ENCODE measurements at places on chromosomes 7 and 10.

GRCh38 chr10:18822156-18822555, 162.9 kb downstream of the ARL5B start:
- DNase-seq: no peak

DNA sequence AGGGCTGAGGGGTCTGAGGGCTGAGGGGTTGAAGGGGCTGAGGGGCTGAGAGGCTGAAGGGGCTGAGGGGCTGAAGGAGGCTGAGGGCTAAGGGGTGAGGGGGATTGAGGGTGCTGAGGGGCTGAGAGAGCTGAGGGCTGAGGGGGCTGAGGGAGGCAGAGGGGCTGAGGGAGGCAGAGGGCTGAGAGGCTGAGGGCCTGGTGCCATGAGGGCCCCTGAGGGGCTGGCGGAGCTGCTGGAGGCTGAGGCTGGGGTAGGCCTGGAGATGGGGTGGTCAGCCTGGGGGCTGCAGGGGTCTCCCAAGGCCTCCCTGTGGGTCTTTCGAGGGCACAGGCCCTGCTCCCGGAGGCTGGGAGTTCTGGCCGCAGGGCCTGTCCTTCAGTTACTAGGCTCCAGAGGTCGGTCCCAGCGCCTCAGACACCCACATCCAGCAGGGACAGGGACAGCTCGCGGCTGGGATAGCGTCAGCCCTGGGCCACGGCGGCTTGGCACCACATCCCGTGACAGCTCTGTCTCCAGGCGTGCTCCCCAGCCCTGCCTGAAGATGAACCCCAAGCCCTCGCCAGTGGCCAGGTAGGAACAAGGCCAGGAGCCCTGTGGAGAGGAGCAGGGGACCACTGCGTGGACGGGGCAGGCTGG, 16.9 kb downstream of the MYO1G start:
- no peak for DNase-seq

DNA sequence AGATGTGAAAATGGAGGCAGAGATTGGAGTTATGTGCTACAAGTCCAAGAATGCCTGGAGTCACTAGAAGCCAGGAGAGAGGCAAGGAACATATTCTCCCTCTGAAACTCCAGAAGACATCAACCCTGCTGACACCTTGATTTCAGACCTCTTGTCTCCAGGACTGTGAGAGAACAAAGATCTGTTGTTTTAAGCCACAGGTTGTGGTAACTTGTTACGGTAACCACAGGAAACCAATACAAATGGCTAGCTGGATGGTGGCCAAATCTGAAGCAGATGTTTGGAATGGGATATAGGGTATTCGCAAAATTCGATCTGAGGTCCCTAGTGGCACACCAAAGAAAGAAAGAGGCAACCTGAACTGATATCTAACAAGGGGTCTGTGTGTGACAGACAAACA, 129.0 kb downstream of the HERPUD2 start:
- DNase-seq: no peak

DNA sequence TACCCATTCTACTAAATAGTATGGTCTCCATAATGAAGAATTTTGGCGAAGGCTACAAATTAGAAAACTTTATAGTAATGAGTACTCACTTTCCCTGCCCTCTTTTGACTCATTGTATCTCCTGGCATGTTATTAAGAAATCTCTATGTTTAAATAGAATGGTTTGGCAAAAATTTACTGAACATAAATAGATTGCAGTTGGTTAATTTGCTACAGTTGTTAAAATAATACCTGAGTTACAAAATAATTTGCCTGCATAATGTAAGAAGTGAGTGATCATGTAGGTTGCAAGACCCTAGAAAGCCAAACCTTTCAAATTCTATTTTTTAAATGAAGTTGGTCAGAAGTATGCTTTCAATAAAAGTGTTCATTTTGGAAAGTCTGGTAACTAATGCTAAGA, 176.8 kb upstream of the AHR start:
- no peak for DNase-seq

- DNase-seq: no peak
These were observed 3.1 kb downstream of the VAX1 start for GRCh38 chr10:117135026-117135372.

GRCh38 chr10:29377333-29377961, 88.6 kb downstream of the LYZL1 start:
- peak; percentile 45 for DNase-seq

DNA sequence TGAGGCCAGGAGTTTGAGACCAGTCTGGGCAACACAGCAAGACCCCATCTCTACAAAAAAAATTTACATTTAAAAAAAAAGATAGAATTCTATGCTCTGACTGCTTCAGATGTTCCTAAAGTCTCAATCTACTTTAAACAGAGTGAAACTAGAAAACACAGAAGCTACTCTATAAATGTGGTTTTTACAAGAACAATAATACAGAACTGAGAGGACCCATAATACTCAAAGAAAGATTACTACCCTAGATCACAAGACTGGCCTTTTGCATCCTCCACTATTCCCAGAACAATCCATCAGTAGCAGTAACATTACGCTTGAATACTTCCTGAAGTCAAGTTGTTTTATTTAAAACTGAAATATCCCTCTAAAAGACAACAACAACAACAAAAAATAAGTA, 119.4 kb downstream of the ZFAND4 start:
- no peak for DNase-seq

DNA sequence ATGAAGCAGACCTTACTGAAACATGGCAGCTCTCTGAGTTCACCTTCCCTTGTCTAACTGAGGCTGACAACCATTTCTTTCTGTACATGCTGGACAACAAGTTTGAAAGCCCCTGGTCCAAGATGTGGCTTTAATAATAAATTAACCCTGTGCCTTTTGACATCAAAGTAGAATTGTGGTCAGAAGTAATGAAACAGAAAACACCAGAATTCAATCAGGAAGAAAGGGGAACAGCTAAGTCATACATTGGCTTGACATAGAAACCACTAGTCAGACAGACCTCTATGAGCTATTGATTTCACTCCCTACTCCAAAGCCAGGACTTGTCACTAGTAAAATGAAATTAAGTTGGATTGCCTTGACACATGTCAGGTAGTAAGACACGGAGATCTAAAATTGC, 175.2 kb upstream of the ASAH2 start:
- no peak for DNase-seq

DNA sequence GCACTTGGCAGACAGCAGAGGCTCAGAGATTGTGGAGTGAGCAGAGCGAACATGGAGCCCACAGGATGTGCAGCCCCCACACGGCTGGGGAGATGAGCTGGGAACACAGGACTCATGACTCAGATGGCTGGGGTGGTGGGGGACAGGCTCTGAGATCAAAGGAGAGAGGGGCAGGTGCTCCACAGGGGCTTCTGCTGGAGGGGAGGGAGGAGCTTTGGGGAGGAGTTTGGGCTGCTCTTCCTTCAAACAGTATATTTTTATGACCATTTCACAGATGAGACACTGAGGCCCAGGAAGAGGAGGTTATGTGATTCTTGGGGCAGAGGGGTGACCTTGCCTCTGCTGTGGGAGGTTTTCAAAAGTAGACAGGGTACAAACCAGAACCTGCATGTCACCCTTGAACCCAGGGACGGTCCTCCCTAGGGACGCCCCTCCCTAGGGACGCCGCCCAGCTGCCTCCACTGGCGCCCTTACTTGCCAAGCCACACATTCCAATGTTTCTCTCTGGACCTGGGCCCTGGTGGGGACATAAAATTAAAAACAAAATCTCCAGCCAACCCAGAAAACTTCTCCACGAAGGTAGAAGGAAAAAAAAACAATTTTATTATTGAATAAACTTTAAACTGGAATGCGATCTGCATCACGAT, 981 bp upstream of the CRYGN start:
- no peak for DNase-seq

Data from HTR-8/SVneo (cell line).